ENCODE measurements at places on chromosomes 4 and X.

DNA sequence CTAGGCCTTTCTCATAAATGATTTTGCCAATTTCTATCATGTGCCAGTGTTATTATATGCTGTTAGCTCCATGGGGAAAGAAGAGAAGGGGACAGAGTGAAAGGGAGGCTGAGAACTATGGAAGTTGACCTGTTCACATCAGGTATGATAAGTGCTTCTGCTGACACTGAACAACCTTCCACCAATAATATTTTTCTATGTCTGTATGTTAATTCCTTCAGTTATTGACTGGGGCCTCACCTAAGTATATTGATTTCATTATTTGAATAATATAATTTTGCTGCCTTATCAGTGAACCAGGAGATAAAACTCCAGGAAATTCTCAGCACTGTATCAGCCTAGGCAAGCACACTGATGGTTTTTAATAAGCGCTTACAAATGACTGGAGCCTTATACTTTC lies 262.8 kb downstream of the SNCA start:
- DNase-seq, result no peak

DNA sequence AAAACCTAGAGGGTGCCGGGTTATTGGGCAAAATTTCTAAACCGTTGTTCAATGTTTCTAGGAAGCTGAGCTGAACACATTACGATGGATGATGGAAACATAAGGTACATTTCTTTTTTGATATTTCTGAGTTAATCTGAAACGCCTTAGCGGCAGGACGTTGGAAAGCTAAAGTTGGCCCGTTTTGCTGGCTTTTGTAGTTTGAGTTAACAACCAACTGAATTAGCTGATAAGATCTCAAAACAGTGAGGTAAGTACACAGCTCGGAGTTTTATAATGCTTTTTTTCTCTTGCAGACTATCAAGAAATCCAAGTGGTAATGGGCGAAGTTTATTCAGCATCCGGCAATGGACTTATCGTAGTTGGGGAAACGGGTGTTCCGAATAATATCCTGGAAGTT lies 73.5 kb downstream of the PRSS12 start:
- no peak for DNase-seq

GRCh38 chr4:23594125-23594524 lies 295.7 kb downstream of the PPARGC1A start:
- DNase-seq, result no peak

GRCh38 chrX:40866893-40867292 lies 131.6 kb upstream of the MED14 start:
- DNase-seq, result no peak

GRCh38 chr4:181330654-181331201 lies 912.5 kb upstream of the TENM3 start:
- DNase-seq, result no peak

- no peak for DNase-seq
Observed at GRCh38 chr4:73650250-73650649, 30.0 kb upstream of the RASSF6 start.

GRCh38 chr4:79528241-79528706 lies 120.2 kb upstream of the GK2 start:
- DNase-seq, result no peak

- no peak for DNase-seq
Observed at GRCh38 chr4:105679186-105679585, 29.3 kb downstream of the INTS12 start.

GRCh38 chrX:13009273-13009672 lies 34.4 kb downstream of the TMSB4X start:
- no peak for DNase-seq

DNA sequence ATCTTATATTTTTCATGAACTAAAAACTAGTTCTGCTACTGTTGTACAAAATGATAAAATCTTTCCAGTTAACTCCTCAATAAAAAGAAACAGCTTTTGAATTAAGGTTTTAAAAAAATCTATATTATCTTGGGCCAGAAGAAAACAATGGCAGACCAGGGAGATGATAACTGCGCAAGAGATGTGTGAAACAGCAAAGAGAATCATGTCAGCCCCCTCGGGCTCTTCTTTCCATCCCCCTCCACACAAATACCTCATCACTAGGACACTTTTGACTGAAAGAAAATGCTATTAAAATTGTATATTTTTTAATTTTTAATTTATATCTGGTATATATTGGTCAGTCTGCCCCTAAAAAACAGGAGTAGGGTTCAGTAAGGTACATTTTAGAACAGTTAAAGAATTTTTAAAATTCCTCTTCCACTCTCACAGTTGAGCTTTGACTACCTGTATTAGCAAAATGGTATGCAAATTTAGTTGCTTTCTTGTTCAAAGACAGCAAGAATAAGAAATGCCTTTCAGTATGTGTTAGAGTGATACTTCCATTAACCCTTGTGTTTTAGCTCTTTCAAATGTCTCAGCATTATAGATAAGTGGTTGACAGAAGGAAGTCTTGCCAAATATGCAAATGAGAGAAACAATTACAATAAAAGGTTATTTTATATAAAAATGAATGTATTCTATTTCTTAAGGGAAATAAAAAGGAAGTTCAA lies 36.4 kb upstream of the LCORL start:
- no peak for DNase-seq
